Hair follicle dermal papilla cell (primary cell): ENCODE measurements at places on chromosomes 11 and 22. TPM values are rescaled to one million over a fixed set of nuclear protein-coding genes. Genes with fewer than 3 reads are reported as not detected.

The EXPH5 gene
- 2.8 and 3.4 TPM in 2 replicates for total RNA-seq

The CD248 gene
- total RNA-seq, result 172 and 174 TPM in 2 replicates

The TMEM121B gene
- under 0.01 TPM in 1 of 2 replicates, not detected in the other for total RNA-seq

The SLC22A9 gene
- not detected in 2 replicates for total RNA-seq

The ARL2 gene
- total RNA-seq, result 71.7 and 85.9 TPM in 2 replicates

The SSH3 gene
- total RNA-seq, result 18.3 and 18.8 TPM in 2 replicates

The GCAT gene
- total RNA-seq, result 20.6 and 21.0 TPM in 2 replicates

The NLRP14 gene
- 0.16 and 0.24 TPM in 2 replicates for total RNA-seq

The OR56A1 gene
- total RNA-seq, result not detected in 2 replicates

The OR2AT4 gene
- not detected in 2 replicates for total RNA-seq

The GRM5 gene
- 0.12 and 0.49 TPM in 2 replicates for total RNA-seq

The ZNF215 gene
- total RNA-seq, result 5.7 and 7.4 TPM in 2 replicates

The MS4A1 gene
- not detected in 2 replicates for total RNA-seq

The TREH gene
- total RNA-seq, result not detected in 2 replicates

The CRYBA4 gene
- not detected in 2 replicates for total RNA-seq

The DEFB131B gene
- not detected in 2 replicates for total RNA-seq

The ZNF70 gene
- total RNA-seq, result 6.8 and 10.4 TPM in 2 replicates

The IGSF9B gene
- total RNA-seq, result 0.49 TPM in 1 of 2 replicates, not detected in the other

The ARHGAP20 gene
- 0.81 and 1.1 TPM in 2 replicates for total RNA-seq

The IFTAP gene
- total RNA-seq, result 13.0 and 20.3 TPM in 2 replicates

The MRGPRE gene
- 0.16 TPM in 1 of 2 replicates, not detected in the other for total RNA-seq

The SYT9 gene
- 0.12 and 0.32 TPM in 2 replicates for total RNA-seq

The VSIG10L2 gene
- total RNA-seq, result under 0.01 and 0.36 TPM in 2 replicates

The MS4A4A gene
- total RNA-seq, result not detected in 2 replicates

The PNPLA5 gene
- not detected in 2 replicates for total RNA-seq

The CD3G gene
- not detected in 2 replicates for total RNA-seq

The EMID1 gene
- total RNA-seq, result 4.0 and 6.8 TPM in 2 replicates

The TRIM48 gene
- total RNA-seq, result not detected in 2 replicates

The FREY1 gene
- total RNA-seq, result 1.5 TPM in 2 replicates

The APLNR gene
- not detected in 2 replicates for total RNA-seq

The ASPHD2 gene
- 3.3 and 4.4 TPM in 2 replicates for total RNA-seq

The DERL3 gene
- total RNA-seq, result 0.16 and 0.36 TPM in 2 replicates

The RBMXL2 gene
- 0.16 TPM in 1 of 2 replicates, not detected in the other for total RNA-seq
